ENCODE measurements at places on chromosomes 12 and 14.
A peak's percentile ranks its signal among the peaks of the same experiment; 100 is the strongest.

DNA sequence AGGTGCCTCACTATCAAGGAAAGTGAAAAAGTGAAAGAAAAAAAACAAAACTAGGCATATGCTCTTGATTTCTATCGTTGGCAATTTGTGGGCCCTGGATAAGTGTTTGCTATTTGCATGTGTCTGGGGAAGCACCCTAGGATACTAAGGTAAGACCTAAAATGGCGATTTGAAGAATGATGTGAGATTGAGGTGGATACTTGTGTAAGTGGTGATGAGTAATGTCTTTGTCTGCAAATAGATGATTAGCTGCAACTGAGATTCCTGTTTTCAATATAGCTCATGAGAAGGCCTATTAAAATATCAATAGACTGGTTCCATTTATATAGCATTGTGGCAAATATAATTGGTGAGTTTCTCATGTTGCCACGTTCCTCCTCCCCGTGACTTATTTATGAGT is 261.7 kb downstream of the NEDD1 start:
- DNase-seq: no peak

- DNase-seq: no peak
Measured at GRCh38 chr12:47141459-47141858, 61.7 kb upstream of the AMIGO2 start.

GRCh38 chr12:53450936-53451335 is 966 bp upstream of the PCBP2 start:
- no peak for DNase-seq

GRCh38 chr12:121626087-121626852 is at the start of gene ORAI1:
Gene ORAI1 (plus strand): TSS chr12:121626530.
- peak; percentile 77 for DNase-seq

DNA sequence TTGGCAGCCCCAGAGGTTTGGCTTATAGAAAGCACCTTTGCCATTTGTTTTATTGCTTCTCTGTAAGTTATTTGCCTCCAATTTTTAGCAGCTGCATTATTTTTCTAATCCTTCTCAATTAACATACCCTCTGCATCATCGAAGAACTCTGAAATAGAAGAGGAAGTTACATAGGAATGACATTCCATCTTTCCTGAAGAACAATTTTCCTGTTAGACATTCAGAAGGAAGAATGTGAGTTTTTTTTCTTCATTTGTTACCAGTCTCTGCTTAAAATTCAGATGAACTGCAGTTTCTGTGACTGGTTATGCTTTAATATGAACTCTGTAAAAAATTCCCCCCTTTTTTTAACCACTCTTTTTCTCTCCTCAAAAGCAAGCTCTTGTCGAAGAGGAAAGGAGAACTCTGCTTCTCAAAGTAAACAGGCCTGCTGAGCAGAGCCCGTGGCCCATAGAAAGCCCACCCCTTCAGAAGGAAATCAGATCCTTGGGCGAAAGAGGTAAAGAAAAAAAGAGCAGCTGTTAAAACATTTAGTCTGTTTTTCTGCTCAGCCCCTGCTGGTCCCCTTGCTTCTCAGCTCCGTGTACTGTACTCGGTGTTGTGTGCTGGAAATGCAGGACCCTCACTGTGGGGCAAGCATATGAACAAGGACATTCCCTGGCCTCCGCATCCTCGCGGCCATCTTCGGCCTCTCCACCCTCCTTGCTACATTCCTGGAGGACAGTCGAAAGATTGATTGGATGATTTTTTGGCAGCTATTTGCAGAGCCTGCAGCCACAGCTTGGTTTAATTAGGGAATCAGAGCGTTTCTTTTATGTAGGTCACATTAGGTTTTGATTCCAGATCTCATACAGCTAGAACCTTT is 164.4 kb upstream of the LRIG3 start:
- DNase-seq: no peak

DNA sequence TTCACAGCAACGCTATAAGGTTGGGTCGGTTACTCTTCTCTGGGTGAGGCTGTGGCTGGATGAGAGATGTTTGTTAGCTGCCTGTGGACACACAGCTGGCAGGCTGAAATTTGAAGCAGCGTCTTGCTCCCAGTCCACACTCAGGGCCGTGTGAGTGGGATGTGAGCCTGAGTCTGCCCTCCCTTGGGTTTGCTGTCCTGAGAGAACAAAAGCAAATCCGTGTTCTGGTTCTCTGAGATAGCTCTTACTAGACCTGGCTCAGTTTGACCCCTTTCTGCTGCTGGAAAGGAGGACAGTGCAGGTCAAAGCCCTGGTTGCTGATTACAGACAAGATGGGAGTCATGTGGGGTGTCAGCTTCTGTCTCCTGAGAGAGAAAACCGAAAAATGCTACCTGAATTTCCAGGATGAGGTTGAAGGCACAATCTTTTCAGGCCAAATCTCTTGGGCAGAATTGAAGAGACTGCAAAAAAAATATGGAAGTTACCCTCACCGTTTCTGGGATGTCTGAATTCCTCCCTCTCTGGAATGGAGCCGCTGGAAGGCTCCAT is 270.8 kb downstream of the ZFP36L1 start:
- DNase-seq: no peak

DNA sequence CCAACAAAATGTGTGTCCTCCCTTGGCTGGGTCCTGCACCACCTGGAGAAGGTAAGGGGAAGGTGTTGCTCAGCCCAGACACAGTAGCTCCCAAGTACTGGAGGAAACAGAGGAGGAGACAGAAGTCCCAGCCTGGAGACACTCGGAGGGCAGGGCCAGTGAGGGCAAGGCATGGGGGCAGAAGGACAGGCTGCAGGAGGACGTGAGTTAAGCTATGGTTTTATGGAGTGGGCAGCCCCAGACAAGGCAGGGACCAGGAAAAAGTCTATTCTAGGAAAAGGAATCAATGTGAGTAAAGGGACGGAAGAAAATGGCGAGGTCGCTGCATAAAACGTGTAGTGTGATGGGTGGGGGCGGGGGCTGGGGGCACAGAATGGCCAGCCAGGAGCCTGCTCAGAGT is 210.1 kb upstream of the DIO3 start:
- no peak for DNase-seq

DNA sequence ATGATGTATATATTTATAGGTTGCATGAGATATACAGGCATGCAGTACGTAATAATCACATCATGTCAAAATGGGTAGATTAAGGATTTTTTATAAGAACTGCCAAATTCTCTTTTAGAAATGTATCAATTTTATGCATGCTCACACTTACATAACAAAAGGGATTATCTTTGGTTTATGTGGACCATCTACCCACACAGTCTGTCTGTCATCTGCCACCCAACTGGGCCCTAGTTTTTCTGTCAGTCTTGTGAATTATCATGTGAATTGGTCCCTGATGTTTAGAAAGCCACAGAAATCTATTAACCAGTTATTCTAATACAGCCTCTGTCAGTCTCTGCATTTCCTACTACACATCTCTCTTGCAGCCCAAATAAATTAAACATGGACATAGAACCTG is 133.4 kb downstream of the ACSS3 start:
- DNase-seq: no peak

GRCh38 chr14:103597623-103598377 is 31.2 kb upstream of the KLC1 start:
- DNase-seq: no peak

DNA sequence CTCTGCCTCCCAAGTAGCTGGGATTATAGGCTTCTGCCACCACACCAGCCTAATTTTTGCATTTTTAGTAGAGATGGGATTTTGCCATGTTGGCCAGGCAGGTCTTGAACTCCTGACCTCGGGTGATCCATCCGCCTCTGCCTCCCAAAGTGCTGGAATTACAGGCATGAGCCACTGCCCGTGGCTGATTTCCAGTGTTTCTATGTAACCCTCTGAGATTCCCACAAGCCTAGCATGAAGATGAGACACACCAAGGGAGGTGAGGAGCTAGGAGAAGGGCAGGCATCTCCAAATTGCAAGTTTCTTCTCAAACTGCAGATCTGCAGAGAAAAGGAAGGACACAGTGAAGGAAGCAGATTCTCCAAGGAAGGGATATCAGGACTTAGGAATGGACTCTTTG is 125.0 kb downstream of the CACNA1C start:
- no peak for DNase-seq

DNA sequence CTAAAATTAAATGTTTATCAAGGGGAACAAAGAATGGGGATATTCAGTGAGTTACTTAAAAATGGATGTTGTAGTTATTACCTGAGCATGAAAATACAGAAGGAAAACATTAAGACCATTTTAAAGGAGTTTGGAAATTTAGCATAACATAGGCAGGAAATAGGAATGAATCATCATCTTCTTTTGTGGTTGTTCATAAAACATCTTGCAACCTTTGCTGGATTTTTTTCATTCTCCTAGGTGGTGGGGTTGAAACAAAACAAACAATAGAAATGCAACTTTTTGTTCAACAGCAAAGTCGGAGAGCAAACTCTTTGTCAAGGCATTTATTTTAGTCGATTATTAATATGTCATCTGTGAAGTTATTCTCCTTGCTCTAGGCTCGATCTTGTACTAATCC is 275.1 kb downstream of the IPO8 start:
- DNase-seq: no peak

- DNase-seq: no peak
Measured at GRCh38 chr14:95174184-95174792, 17.0 kb upstream of the DICER1 start.

GRCh38 chr14:50798048-50798421 is 32.9 kb downstream of the NIN start:
- no peak for DNase-seq

DNA sequence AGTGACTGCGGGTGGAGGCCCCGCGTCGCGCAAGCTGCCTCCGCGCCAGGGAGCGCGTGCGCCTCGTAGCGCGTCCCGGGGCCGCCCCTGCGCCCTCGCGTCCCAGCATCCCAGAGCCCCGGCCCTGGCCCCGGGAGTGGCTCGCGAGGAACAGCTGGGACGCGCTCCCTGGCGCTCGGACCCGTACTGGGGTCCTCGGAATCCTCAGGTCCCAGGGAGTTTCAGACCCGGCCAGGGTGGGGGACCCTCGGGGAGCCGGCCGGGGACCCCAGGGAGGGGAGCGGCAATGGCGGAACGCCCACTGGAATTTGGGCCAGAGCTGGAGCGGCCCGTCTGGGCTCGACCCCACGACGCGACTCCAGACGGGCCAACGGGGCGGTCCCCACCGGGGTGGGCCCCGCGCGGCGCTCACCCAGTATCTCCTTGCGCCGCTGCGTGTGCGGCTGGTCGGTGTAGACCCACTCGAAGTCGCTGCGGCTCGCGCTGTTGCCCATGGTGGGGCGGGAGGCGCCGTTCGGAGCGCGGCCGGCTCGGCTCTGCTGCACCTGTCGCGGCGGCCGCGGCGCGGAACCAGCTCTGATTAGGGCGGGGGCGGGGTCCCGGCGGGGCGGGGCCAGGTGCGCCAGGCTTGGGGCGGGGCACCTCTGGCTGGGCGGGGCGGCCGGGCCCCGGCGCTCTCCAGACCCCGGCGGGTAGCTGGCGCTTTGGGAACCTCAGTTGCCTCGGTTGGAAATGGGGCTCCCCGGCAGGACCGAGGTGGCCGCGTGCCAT is at the start of gene DEGS2:
DEGS2 (minus strand) TSS at position 552 of the 771 bp plus-strand sequence; CDS start at position 494, 58 bp downstream.
- DNase-seq: no peak

GRCh38 chr14:60092526-60092920 is 800 bp downstream of the PCNX4 start:
- no peak for DNase-seq

GRCh38 chr14:105080161-105080560 is 14.9 kb upstream of the GPR132 start:
- no peak for DNase-seq

DNA sequence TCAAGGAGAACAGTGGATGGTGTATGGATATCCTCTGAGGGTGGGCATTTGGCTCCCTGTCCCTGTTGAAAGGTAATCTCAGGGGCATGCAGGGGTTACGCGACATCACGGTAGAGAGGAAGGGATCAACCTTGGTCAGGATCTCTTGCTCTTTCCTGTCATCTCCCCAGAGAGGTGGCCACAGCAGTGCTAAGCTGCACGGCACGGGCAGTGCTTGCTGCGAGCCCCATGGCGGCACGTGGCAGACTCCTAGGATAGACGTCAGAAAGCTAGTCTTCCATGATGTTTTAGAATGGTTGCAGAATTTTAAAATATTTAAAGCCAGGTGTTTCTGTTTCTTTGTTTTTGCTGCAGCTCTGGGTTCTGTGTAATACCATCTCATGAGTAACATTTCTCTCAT is 41.0 kb downstream of the DYNC1H1 start:
- DNase-seq: no peak

DNA sequence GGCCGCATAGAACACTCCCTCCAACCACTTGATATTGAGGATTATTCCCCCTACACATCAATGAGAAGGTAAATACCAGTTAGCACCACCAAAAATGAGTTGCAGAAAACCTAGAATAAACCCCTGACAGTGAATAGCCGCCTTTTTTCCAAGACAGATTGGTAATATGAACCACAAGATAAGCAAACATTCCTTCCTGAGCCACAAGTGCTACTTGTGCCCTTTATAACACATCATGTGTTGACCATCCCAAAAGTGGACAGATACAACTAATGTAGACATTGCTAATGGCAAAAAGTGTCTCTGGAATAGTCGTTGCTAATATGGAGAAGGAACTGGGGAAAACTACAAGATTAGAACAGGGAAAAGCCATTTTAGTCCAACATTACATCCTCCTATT is 17.2 kb downstream of the NOXRED1 start:
- DNase-seq: no peak

- no peak for DNase-seq
Measured at GRCh38 chr14:40218282-40218941, 786.2 kb upstream of the FBXO33 start.

- DNase-seq: no peak
Measured at GRCh38 chr12:28872654-28873268, 276.3 kb upstream of the FAR2 start.

DNA sequence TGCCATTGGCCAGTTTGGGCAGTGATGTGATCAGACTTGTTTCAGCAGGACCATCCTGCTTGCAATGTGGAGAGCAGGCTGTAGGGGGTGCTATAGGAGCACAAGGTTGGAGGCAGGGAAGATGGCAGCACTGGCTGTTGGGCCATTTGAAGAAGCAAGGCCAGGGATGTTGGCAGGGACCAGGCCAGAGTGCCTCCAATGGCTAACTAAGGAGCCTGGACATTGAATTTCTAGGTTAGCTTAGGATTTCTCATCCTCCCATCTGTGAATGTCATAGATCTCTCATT is 23.5 kb downstream of the FGF23 start:
- no peak for DNase-seq

GRCh38 chr14:23382731-23383440 is 6.0 kb downstream of the CMTM5 start:
- DNase-seq: no peak

GRCh38 chr12:129997239-129997638 is 93.4 kb upstream of the TMEM132D start:
- DNase-seq: no peak

GRCh38 chr14:53526200-53526599 is 373.1 kb upstream of the DDHD1 start:
- no peak for DNase-seq
